ENCODE measurements at places on chromosomes 7 and 10.

- DNase-seq: no peak
Measured at GRCh38 chr10:124262234-124262865, 156.4 kb downstream of the OAT start.

DNA sequence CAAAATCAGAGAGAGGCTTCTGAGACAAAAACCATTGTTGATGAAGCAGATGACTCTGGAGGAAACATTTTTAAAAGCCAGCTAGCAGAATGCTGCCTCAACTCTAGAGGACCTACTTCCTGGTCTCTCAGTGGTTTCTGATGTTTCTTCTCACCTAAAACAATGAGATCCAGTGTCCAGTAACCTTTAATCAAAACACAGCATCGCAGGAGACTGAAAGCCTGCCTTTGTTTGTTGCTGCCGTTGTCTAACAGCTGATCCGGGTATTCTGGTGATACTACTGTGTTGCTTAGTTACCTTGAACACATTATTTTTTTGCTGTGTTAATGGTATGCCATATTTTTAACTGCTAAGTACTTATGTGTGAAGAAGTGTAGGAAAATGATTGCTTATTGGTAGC is 70.9 kb downstream of the WIPF3 start:
- DNase-seq: no peak

DNA sequence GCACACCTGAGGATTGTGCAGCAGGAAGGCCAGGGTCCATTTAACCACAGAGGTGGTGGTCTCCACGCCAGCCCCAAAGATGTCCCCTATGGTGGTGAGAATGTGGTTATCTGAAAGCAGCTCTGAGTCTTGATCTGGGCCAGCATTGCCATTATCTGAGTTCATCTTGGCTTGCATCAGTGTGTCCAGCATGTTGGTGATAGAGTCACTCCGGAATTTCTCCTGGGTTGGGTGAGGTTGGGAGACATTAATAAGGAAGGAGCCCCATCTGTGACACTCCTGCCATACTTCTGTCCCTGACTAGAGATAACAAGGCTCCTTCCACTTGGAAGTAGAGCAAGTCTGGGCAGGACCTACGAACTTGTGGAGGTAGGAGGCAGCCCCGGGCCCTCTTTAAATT is 4.2 kb downstream of the CYP17A1 start:
- DNase-seq: no peak

DNA sequence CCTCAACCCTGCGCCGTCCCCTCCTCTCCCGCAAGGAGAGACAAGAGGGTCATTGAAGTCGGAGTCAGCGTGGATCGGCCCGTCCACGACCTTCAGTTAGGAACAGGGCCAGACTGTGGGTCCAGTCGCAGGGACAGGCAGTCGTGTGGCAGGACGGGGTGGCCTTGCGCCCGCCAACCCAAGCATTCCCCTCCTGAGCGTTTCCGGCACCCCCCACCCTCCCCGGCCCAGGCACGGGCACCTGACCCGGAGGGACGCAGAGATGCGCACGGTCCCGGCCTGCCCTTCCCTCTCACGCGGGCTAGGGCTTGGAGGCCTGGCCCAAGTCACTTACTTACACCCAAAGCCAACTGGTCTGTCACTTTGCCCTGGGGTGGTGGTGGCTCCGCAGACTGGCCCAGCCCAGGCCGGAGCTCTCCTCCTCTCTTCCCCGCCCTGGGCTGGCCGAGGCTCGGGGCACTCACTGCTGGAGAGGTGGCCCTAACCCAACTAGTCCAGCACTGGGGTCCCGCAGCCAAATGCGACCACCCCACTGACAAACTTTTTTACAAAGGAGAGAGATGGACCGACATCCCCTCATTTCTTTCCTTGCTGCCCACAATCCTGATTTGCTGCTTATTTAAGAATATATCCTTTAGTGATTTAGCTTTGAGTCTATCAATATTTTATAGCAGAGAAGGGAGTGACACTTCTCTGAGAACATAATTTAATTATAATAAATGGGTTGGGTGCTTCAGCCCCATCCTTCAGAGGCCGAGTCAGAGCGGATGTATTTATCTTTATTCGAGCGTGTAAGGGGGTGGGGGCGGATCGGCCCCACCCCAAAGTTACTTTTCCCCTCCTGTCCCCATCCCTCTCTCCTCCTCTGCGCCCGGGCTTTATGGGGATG is 1.2 kb upstream of the UNCX start:
- no peak for DNase-seq

DNA sequence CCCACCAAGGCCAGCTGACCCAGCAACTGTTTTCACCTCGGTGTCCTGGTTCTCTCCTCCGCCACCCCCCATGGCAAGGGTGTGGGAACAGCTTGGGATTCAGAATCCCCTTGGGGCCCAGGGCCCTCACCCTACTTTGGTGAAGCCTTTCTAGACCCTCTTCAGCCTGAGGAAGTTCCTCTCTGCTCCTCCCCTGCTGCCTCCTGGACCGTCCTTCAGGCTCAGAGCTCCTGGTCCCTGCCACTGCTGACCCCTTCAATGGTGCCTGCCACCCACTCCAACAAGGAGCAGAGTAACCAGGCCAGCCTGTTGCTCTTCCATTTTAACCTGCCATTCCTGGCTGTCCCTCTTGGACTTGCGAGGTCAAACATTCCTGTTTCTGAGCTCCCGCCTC is 72.0 kb upstream of the SMNDC1 start:
- DNase-seq: no peak

DNA sequence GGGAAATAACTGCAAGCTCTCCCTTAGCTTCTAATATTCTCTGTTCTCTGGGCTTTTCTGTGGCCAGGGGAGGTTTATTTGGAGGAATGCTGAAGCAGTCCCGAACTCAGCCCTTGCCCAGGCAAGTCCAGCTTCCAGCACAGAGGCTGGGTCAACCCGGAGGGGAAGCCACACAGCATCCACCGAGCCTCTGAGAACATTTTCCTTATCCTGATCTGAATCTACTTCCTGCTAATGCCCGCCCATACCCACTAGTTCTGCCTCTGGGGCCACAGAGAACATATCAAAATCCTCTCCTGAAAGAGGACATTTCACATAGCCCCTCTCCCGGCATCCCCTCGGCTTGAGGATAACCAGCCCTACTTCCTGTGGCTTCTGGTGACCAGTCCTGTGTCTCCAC is 31.1 kb downstream of the SH3PXD2A start:
- DNase-seq: no peak

DNA sequence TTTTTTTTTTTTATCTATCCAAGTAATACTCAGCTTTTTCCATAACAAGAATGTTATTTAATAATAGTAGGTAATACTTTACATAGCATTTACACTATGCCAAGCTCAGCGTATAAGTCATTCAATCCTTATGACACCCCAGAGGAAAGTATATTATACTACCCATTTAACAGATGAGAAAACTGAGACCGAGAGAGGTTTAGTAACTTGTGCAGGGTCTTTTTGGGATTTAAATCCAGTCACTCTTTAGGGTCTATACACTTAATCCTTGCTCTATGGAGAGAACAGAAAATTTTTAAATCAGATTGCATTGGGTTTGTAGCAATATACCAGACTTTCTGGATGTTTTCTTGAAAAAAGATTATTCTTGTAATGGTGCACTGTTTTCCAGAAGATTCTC is 192.2 kb downstream of the ARHGAP21 start:
- no peak for DNase-seq

DNA sequence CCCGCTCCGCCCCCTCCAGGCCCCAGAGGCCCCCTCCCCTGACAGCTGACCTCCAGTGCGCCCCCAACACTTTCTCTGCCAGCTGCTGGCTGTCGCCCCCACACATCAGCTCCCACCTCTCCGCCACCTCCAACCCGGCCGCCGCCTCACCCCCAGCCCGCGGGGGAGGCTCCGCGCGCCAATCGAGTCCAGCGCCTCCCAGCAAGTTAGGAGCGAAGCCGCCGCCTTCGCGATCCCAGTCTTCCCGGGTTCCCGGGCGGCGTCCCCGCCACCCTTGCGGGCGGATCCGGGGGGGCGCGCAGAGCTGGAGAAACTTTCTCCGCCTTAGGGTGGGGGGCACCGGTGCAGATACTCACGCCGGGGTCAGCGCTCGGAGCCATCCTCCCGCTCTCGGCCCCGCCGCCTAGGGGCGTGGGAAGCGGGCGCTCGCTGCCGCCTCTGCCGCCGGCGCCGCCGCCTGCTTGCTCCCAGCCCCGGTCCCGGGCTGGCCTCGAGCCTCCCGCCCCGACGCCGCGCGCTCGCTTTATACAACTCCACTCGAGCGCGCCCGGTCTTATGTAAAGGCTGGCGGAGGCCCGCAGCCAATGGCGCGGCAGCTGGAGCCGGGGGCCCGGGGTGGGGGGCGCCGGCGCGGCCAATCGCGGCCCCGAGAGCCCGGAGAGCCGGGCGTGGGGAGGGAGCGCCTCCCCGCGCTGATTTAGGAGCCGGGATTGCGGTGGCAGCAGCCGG is at the start of gene CRTAC1:
Gene CRTAC1 (minus strand): TSS at position 529 of the 729 bp plus-strand sequence. CDS start 149 bp downstream, at position 380.
- no peak for DNase-seq

- no peak for DNase-seq
Measured at GRCh38 chr7:3267966-3268690, 32.9 kb upstream of the SDK1 start.

DNA sequence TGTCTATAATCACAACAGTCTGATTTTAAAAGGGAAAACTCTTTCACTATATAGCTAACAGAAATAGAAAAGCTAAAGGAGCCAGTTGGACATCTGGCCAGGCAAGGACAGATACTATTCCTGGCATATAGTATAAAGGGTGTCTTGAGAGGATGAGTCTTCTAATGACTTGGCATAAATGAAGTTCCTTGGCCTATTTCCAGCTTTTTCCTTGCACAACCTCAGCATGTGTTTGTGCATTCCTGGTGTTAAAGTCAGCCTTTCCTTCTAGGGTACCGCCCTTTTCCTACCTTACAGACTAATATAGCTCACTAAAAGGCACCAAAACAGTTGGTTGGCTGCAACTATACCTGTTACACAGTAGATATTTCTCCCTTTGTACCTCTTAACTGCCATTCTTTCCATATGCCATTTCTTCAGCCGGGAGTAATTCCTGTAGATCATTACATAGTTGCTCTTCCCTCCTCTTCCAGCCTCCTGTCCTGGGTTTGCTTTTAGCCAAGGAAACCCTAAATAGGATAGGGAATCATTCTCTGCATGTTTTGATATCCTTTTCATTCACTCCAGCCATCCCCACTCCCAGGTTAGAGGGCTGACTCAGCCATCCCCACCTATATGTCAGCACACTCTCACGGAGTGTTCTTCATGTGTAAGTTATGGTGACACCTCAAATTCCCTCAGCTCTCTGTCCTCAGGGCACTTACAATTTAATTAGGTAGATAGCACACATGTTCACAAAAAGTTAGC is 102.1 kb upstream of the MDFIC start:
- no peak for DNase-seq

DNA sequence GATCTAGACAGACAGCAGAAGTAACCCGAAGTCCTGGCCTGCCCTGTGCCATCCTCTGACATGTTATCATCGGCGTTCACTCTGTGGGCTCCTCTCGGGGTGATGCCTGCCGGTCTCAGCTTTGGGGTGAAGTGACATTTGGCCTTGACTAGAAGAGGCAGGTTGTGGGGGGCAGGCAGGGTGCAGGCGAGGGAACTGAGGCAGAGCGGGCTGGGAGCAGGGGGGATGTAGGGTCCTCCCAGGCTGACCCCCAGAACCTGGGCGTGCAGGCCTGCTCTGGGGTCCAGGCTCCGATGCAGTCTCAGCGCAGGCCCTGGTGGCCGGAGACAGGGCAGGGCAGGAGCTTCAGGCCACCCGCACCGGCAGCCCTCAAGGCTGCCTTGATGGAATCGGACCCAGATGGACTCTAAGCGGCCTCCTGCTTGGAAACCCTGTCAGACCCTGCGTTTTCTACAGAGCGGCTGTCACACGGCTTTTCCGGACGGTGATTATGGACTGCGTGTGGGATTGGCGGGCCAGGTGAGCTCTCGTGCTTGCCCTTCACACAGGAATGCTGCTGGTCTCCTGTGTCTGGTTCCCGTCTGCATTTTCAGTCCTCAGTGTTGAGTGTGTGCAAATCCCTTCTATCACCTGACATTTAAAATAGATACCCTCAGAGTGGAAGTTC is 842 bp upstream of the JAKMIP3 start:
- no peak for DNase-seq

DNA sequence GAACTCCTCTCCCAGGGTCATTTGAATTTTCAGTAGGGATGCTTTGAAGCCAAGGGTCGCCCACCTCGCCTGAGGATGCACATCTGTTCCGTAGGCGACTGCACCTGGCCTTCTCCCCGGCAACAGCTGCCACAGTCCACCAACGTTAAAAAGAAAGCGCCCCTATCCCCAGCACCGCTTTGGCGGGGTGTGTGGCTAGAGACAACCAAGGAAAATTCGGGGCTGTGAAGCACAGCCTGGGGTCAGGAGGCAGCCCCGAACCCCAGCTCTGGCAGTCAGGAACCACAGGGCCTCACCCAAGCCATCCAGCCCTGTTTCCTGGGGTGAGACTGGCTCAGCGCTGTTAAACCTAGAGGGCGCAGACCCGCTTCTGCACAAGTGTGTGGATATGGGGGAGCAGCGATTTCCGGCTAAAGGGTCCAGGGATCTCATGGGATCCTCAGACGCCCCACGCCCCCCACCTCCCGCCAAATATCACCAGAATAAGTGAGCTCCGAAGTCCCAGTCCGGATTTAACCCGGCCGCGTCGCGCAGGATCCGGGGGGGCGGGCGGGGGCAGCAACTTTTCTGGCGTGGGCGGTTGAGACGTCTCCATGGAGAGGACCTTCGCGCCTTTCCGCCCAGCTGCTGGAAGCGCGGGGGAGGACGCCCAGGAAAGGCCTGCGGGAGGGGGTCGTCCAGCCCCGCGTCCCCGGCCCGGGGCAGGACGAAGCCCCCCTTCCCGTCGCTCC is 822 bp downstream of the ZC3HAV1L start:
- DNase-seq: no peak

- no peak for DNase-seq
Measured at GRCh38 chr7:25850735-25851134, 301.3 kb upstream of the NFE2L3 start.

- DNase-seq: no peak
Measured at GRCh38 chr7:39210362-39210761, 232.7 kb downstream of the POU6F2 start.

- no peak for DNase-seq
Measured at GRCh38 chr10:85596389-85596788, 770.2 kb downstream of the GRID1 start.

DNA sequence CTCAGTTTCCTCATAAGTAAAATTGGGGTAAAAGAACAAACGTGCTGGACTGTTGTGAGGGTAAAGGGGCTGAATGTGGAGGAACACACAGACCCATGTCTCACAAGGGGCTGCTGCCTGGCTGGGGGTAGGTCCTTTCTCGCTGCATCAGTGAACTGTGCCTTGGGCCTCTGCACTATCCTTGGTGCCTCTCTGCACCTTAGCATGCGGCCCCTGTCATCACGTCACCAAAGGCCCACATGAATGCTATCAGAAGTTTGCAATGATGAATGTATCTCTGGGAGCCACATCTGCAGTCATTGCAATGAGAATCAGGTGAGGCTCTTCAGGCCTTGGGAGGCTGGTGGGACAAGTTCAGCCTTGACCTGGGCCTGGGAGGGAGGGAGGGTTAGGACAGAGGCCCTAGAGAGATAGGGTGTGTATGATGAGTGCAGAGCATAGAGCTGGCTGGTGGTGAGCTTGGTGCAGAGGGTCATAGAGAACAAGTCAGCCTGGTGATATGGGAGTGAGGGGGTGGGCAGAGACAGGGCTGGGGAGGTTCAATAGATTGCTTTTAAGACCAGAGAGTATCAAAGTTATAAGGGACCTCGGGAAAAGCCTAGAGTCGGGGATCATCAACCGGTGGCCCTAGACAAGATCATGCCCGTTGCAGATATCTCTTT is 308.4 kb downstream of the RPS24 start:
- DNase-seq: no peak
